ENCODE measurements at places on chromosomes 5 and 9. TPM values are rescaled to one million over a fixed set of nuclear protein-coding genes. Genes with fewer than 3 reads are reported as not detected.
A peak's percentile ranks its signal among the peaks of the same experiment; 100 is the strongest.

DNA sequence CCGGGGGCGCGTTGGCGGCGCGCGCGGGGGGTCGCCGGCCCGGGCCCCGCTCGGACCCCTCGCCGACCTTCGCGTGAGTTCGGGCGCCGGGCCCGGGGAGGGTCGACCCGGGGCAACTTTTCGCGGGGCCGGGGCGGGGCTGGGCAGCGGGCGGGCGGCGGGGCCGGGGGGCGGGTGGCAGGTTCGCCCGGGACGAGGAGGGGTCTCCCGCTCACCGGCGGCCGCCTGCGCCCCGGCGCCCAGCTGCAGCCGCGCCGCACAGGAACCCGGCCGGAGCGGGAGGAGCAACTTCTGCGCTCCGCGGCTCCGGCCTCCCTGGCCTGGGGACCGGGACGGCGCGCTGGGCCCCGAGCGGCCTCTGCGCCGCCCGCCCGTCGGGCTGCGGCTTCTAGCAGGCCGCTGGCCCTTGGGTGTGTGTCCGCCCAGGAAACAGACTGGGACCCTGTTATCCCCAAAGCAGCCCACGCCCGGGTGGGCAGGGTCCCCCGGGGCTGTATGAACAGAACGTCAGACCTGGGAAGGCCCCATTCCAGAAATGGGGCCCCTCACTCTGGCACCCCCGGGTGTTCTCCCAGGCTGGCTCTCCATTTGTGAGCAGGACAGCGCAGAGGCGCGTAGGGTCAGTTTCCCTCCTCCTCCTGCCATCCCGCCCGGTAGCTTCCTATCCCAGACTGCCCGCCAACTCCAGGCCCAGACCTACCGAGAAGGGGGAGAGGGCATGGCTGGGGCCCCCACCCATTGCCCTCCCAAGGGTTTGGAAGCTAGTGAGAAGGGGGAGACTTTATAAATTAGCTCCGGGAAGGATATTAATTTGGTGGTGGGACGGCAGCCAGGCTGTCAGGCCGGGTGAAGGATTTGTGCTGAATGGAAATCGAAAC is 708 bp downstream of the RXRA start:
- H3K36me3 ChIP-seq = no peaks in the 10 kb centered on the region
- H3K27ac ChIP-seq = peak overlapping the region; percentile 74
- peak overlapping the region; percentile 77 for H3K4me3 ChIP-seq
- no peak for DNase-seq

GRCh38 chr9:108671176-108671575 is 184.6 kb downstream of the ACTL7B start:
- H3K4me1 ChIP-seq = no peaks in the 10 kb centered on the region
- no peak for DNase-seq
- H3K27ac ChIP-seq = no peak overlapping the region
- peaks cover 58% of the 10 kb centered on the region for H3K27me3 ChIP-seq
- H3K36me3 ChIP-seq = no peaks in the 10 kb centered on the region

DNA sequence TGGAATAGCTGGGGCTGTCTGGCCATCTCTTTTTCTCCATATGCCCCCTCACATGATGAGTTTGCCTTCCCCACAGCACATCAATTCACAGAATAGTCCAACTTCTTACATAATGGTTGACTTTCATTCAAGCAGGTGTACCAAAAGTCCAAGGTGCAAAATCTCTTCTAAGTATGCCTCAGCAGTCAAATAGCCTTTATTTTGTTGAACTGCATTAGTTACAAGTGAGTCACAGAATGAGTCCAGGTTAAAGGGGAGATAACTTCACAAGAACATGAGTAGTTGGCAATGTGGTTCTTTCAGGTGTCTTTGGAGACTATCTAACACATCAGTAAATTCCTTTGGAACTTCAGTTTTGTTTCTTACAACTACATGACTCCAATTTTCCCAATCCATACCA is 672.5 kb downstream of the PRELID2 start:
- no peaks in the 10 kb centered on the region for H3K36me3 ChIP-seq
- H3K27me3 ChIP-seq = peaks cover 19% of the 10 kb centered on the region
- no peak for DNase-seq
- H3K4me3 ChIP-seq = no peak overlapping the region
- no peak overlapping the region for H3K27ac ChIP-seq

DNA sequence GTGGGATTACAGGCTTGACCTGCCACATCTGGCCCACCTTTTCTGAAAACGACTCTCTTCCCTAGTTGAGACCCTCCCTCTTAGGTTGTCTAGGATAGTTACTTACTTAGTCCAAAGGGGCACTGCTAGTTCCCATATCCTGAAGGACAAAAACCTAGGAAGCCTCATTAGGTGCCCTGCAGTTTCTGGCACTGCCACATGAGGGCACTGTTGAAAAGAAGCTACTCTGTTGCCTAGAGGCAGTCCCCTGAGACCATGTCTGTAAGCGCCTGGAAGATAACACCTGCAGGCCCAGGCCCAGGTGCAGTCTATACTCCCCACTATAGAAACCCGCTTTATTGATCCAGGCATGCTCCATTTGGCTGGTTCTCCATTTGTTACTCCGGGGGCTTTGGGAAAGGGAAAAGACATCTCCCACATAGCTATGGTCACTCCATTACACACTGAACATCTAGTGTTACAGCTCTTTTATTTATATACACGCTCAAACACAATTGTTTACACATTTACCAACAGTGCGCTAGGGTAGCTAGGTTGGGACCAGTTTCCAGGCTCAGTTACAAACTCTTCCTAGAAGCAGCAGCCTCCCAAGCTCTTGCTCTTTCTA is 73.4 kb upstream of the PPARGC1B start:
- no peak overlapping the region for H3K27ac ChIP-seq
- H3K4me1 ChIP-seq = peaks cover 3% of the 10 kb centered on the region
- H3K27me3 ChIP-seq = no peaks in the 10 kb centered on the region

IFNA2 gene
- total RNA-seq = not detected

POLR3G gene
- 2.1 TPM for total RNA-seq

Data from progenitor cell of endocrine pancreas (in vitro differentiated cells).